ENCODE measurements at places on chromosomes 5 and 9.

GRCh38 chr9:37382982-37383357 lies 39.5 kb upstream of the GRHPR start:
- H3K4me3 ChIP-seq: no peak overlapping the region
- H3K4me1 ChIP-seq: no peaks in the 10 kb centered on the region
- no peaks in the 10 kb centered on the region for H3K27me3 ChIP-seq
- DNase-seq: no peak
- no peak overlapping the region for H3K27ac ChIP-seq

DNA sequence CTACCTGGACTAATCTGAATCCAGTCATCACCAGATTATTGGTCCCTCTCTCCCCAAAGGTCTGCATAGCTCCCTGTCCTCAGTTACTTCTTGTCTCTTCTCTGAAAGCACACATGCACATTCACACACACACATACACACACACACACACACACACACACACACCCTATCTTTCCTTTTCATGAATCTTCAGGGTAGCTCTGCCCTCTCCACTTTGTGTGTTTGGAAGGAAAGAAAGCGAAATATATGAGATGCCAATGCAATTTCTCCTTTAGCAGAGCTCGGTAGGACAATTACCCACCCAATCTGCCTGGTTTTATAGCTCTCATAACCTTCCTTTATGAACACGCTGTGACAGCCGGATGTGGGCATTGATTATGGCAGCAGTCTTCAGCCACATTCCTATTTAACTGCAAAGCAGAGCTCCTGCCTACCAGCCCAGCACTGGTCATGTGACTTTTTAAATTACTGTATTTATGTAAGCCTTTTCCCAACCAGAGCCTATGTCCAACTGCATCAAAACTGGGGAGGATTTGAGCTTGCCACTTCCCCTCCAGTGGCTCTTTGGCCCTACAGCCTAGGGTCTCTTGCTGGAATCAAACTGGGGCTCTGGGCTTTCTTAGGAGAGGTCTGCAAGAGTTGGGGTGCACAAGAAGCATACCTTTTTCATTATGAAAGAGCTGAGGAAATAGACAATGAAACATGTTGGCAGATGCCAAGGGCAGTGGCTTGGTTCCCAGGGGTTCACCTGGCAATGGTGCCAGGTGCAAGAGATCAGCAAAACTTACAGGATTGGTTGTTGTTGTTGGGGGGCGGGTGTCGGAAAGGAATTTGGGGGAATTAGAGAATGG lies 20.8 kb upstream of the MATR3 start:
- no peak for DNase-seq
- H3K27ac ChIP-seq: no peak overlapping the region
- H3K36me3 ChIP-seq: peaks cover 3% of the 10 kb centered on the region
- H3K4me3 ChIP-seq: no peak overlapping the region
- H3K27me3 ChIP-seq: no peaks in the 10 kb centered on the region

DNA sequence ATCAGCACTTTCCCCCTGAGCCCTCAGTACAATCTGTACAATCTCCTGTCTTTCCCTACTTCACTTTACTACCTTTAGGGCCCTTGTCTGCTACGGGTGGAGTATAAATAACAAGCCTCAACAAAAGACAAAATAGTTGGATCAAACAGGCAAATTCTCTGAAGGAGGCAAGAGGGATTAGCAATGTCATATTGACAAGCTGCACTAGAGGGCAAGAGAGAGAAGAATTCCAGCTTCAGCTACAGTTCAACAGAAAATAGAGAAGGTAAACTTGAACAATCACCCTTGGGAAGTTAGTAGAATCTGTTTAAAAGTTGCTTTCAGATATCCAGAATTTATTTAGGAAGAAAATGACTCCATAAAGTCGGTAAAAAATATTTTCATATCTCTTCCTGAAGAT lies 68.4 kb upstream of the IZUMO3 start:
- no peak for DNase-seq
- no peak overlapping the region for H3K27ac ChIP-seq
- no peaks in the 10 kb centered on the region for H3K27me3 ChIP-seq
- H3K4me3 ChIP-seq: no peak overlapping the region
- no peaks in the 10 kb centered on the region for H3K4me1 ChIP-seq

GRCh38 chr9:18347386-18348082 lies 126.4 kb upstream of the ADAMTSL1 start:
- no peak overlapping the region for H3K27ac ChIP-seq
- H3K36me3 ChIP-seq: no peaks in the 10 kb centered on the region
- H3K27me3 ChIP-seq: no peaks in the 10 kb centered on the region
- no peak for DNase-seq
- no peak overlapping the region for H3K4me3 ChIP-seq
- no peaks in the 10 kb centered on the region for H3K4me1 ChIP-seq

GRCh38 chr9:136019681-136020060 lies 58.5 kb upstream of the UBAC1 start:
- no peak for DNase-seq
- no peak overlapping the region for H3K4me3 ChIP-seq
- H3K36me3 ChIP-seq: no peaks in the 10 kb centered on the region
- H3K27me3 ChIP-seq: no peaks in the 10 kb centered on the region
- no peaks in the 10 kb centered on the region for H3K4me1 ChIP-seq

- DNase-seq: no peak
- H3K4me1 ChIP-seq: no peaks in the 10 kb centered on the region
- H3K27ac ChIP-seq: no peak overlapping the region
- no peaks in the 10 kb centered on the region for H3K36me3 ChIP-seq
- peaks cover 87% of the 10 kb centered on the region for H3K27me3 ChIP-seq
Observed at GRCh38 chr5:2755681-2756171, 4.2 kb upstream of the IRX2 start.

DNA sequence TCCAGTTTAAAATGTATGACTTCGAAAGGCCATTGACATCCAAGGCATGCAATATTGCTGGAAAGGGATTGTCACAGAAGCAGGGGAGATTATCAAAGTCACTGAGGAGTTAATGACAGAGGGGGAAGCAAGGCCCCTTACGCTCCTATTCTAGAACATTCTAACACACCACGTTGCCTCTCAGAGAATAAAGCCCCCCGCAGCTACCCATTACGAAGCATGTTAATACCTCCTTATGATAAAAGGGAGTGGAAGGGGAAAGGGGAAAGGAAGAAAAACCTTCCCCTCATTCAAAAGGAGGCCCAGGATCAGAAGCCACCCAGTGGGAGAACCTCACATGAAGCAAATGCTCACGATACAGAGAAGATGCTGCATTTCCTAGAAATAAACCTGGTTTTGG lies 213.6 kb downstream of the DAB2IP start:
- H3K27ac ChIP-seq: no peak overlapping the region
- no peak for DNase-seq
- no peaks in the 10 kb centered on the region for H3K4me1 ChIP-seq
- no peak overlapping the region for H3K4me3 ChIP-seq
- no peaks in the 10 kb centered on the region for H3K27me3 ChIP-seq

DNA sequence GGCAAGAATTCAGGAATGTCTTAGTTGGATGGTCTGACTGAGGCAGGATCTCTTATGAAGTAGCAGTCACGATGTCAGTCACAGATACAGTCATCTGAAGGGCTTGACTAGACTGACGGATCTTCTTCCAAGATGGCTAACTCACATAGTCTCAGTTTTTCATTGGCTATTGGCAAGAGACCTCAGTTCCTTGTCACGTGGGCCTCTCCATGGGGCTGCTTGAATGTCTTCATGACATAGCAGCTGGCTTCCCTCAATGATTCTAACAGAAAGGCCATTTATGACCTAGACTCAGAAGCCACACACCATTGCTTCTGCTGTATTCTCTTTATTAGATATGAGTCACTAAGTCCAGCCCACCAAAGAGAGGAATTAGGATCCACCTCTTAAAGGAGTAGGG lies 4.7 kb downstream of the APC start:
- no peak overlapping the region for H3K27ac ChIP-seq
- peaks cover 2% of the 10 kb centered on the region for H3K36me3 ChIP-seq
- H3K4me1 ChIP-seq: peaks cover 8% of the 10 kb centered on the region
- no peaks in the 10 kb centered on the region for H3K27me3 ChIP-seq
- no peak for DNase-seq

DNA sequence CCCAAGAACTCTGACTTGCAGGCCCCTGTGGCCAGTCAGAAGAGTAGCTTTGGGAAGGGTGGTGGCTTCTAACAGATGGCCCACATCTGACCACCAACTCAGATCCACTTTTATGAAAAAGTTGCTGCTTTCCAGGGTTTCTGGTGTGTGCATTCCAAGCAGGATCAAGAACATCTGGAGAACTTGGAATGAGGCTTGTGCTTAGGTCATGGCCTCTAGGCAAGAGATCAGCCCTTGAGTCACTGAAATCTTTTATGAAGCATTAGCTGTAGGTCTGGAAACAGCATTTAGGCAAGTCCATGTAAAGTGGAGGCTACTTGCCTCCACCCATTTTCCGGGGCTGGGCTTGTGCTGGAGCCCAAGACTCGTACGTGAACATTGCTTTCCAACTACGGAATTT lies 433.3 kb downstream of the SH3GL2 start:
- no peaks in the 10 kb centered on the region for H3K4me1 ChIP-seq
- no peaks in the 10 kb centered on the region for H3K27me3 ChIP-seq
- H3K36me3 ChIP-seq: no peaks in the 10 kb centered on the region
- no peak overlapping the region for H3K4me3 ChIP-seq
- DNase-seq: no peak

- no peak overlapping the region for H3K4me3 ChIP-seq
- no peaks in the 10 kb centered on the region for H3K36me3 ChIP-seq
- no peak overlapping the region for H3K27ac ChIP-seq
- H3K27me3 ChIP-seq: no peaks in the 10 kb centered on the region
- peaks cover 2% of the 10 kb centered on the region for H3K4me1 ChIP-seq
Observed at GRCh38 chr9:35522700-35523099, 32.8 kb downstream of the RUSC2 start.

DNA sequence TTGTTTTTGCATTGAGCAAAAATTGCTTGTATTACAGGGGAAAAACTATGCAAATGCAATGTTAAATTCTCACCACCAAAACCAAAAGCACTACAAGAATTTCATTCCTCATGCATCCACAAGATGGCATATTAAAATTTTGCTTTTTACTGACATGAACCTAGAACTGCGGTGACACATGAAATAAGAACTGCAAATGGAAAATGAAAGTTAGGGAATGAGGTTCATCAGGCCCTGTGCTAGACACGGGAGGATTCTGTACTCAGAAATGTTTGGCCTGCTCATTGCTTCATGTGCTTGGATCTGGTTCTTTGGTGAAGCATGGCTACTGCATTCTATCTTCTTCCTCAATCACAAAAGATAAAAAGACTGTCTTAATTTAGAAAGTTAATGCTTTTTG lies 9.1 kb upstream of the RFK start:
- no peaks in the 10 kb centered on the region for H3K4me1 ChIP-seq
- H3K27ac ChIP-seq: no peak overlapping the region
- H3K36me3 ChIP-seq: no peaks in the 10 kb centered on the region
- no peak overlapping the region for H3K4me3 ChIP-seq
- DNase-seq: peak; percentile 77

DNA sequence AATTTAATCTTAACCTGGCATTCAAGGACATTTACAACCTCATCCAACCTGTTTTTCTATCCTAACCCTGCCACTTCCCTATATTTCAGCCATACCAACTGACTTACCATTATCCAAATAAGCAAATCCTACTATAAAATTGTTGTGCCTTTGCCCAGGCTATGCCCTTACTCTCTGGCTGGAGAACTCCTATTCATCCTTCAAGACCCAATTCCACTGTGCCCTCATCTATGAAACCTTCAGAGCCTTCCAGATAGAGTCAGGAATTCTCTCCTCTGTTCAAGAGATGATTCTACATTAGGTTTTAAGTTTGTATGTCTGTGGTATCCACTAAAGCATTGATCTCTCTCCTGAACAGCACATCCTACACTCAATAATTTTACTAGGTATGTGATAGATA lies 46.3 kb upstream of the MSX2 start:
- no peak for DNase-seq
- H3K27me3 ChIP-seq: no peaks in the 10 kb centered on the region
- H3K4me1 ChIP-seq: no peaks in the 10 kb centered on the region
- no peak overlapping the region for H3K27ac ChIP-seq
- no peaks in the 10 kb centered on the region for H3K36me3 ChIP-seq
- H3K4me3 ChIP-seq: no peak overlapping the region

GRCh38 chr5:110580625-110581024 lies 145.8 kb downstream of the TMEM232 start:
- H3K36me3 ChIP-seq: no peaks in the 10 kb centered on the region
- H3K4me1 ChIP-seq: no peaks in the 10 kb centered on the region
- no peak for DNase-seq

- H3K27me3 ChIP-seq: no peaks in the 10 kb centered on the region
- no peak overlapping the region for H3K27ac ChIP-seq
- H3K36me3 ChIP-seq: no peaks in the 10 kb centered on the region
- H3K4me3 ChIP-seq: no peak overlapping the region
- H3K4me1 ChIP-seq: no peaks in the 10 kb centered on the region
Observed at GRCh38 chr9:68644831-68645230, 60.2 kb upstream of the PIP5K1B start.

- no peaks in the 10 kb centered on the region for H3K4me1 ChIP-seq
- H3K27me3 ChIP-seq: no peaks in the 10 kb centered on the region
- no peak for DNase-seq
- H3K4me3 ChIP-seq: no peak overlapping the region
- no peaks in the 10 kb centered on the region for H3K36me3 ChIP-seq
Observed at GRCh38 chr9:108551030-108551841, 304.6 kb downstream of the ACTL7B start.

DNA sequence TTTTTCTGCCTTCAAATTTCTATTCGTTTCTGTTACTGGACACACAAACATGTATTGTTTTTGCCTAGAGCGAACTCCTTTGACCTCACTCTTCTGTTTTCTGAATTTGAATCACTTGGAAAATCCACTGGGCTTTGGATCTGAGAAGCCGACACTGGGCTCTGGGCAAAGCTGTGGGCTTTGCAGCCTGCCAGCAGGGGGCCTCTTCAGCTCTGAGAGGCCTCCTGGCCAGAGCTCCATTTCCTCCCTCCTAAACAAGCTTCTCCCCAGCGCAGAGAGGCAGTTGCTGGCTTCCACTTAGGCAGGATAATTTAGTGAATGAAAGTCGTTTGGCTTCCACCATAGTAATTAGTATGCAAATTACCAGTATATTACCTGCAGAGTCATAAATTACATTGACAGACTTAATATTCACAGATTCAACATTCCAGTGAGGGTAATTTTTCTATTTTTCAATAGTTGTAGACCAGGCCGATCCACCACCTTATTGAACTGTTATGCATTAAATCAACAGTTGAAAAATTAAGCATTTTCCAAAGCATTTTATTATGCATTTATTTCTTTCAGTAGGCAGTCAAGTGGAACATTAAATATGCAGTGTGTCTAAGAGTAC lies 104.0 kb upstream of the ZNF366 start:
- H3K36me3 ChIP-seq: no peaks in the 10 kb centered on the region
- H3K4me1 ChIP-seq: no peaks in the 10 kb centered on the region
- DNase-seq: no peak
- no peak overlapping the region for H3K4me3 ChIP-seq
- no peak overlapping the region for H3K27ac ChIP-seq
- no peaks in the 10 kb centered on the region for H3K27me3 ChIP-seq

- H3K36me3 ChIP-seq: no peaks in the 10 kb centered on the region
- H3K27ac ChIP-seq: no peak overlapping the region
- H3K4me3 ChIP-seq: no peak overlapping the region
- DNase-seq: no peak
- no peaks in the 10 kb centered on the region for H3K27me3 ChIP-seq
Observed at GRCh38 chr5:95697781-95698681, 15.2 kb upstream of the SPATA9 start.

- no peak overlapping the region for H3K4me3 ChIP-seq
- H3K4me1 ChIP-seq: no peaks in the 10 kb centered on the region
- no peaks in the 10 kb centered on the region for H3K27me3 ChIP-seq
Observed at GRCh38 chr9:107704774-107705173, 215.2 kb upstream of the KLF4 start.

GRCh38 chr9:70688704-70689103 lies 274.2 kb upstream of the KLF9 start:
- no peaks in the 10 kb centered on the region for H3K27me3 ChIP-seq
- no peaks in the 10 kb centered on the region for H3K36me3 ChIP-seq
- H3K4me3 ChIP-seq: no peak overlapping the region
- no peak overlapping the region for H3K27ac ChIP-seq

Measured in thymus (tissue), 14 donors.